ENCODE measurements at places on chromosomes 3 and 15. TPM values are rescaled to one million over a fixed set of nuclear protein-coding genes. Genes with fewer than 3 reads are reported as not detected.

DNA sequence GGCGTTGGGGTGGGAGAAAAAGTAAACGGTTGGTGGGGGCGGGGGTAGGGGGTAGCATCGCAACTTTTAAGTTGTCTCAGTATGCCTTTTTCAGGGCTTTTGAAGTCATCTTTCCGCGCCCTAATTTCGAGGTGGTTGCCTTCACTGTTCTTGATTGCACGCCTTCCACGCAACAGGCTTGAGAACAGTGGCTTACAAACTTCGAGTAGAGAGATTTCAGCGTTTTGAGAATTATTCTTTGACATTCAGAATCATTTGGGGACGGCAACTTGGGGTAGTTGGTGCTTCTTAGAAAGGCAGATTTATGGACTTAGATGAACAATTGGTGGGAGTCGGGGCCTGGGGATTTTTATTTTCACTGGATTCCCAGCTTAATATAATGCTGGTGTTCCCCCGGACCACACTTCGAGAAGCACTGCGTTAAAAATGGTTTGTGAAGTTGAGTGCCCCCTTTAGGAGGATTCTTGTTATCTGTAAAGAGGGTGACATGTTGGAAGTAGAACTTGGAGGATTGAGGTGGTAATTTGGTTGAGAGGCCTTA lies 880 bp downstream of the PPP4R2 start:
- DNase-seq, result no peak

Gene RAD51
- 0.43 TPM for total RNA-seq

Gene TNNC1
- 7,948 TPM for total RNA-seq

DNA sequence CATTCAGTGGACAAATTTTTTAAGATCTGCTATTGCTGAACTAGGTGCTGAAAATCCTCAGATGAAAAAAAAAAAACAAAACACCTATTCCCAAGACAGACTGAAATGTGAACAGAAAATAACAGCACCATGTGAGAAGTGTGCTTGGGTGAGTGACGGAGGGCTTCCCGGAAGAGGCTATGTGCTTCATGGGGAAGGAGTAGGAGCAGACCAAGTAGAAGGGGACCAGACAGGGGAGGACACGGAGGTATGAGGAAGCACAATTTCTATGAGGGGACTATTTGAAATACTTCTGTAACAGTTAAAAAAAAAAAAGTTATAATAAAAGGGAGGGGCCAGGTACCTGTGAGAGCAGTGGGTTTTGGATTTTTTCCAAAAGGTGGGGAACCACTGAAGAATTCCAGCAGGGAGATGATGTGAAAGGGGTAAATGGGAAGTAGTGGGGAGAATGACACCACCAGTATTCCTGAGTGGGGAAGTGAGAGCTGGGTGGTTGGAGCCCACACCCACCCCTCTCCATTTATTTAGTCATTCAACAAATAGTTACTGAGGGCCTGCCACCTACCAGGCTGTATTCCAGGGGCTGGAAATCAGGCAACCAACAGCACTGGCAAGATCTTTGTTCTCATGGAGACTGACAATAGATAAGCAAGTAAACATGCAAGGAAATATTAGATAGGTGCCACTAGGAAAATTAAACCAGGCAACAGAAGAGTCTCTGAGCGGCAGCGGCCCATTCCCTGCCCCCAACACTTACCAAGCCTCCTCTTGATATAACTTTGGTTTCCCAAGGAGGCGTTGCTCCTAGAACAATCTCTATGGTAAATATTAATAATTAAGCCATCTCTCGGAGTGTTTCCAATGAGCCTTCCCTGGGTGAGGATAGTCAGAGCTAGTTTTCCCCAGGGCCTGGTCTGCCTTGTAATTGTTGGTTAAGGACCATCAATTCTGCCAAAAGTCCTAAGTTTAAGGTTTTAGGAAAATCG lies 3.8 kb upstream of the USP3 start:
- no peak for DNase-seq

DNA sequence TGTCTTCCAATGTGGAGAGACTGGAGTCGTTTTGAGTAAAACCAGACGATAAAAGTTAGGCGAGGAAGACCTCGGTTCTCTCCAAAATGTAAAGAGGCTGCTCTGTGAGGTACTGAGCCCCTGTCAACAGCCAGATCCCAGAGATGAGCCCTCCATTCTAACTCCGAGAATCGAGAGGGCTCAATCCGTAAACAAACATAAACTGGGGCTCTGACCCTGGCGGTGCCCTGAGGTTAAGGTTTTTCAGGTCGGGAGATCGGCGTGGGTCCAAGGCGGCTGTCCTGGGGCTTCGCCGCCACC lies 417 bp downstream of the TBCCD1 start:
- no peak for DNase-seq

GRCh38 chr3:29283231-29284119 lies 2.6 kb downstream of the RBMS3 start:
- no peak for DNase-seq

Gene RBP2
- total RNA-seq, result not detected

DNA sequence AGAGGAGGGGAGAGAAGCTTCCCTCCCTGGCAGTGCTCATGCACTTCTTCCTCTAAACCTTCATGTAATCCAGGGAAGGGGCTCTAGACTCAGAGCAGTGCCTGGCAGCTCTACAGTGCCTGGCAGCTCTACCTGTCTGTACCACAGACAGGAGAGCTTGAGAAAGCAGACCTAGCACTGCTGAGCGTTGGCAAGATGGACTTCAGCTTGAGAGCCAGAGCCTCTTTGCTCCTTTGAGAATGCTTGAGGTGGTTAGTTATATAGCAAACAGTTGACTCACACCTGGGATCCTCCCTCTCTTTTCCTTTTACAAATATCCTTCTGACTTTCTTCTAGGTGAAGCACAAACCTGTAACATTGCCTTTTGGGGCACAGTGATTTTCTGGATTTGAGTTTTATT lies 20.9 kb downstream of the FBXO22 start:
- DNase-seq, result no peak

DNA sequence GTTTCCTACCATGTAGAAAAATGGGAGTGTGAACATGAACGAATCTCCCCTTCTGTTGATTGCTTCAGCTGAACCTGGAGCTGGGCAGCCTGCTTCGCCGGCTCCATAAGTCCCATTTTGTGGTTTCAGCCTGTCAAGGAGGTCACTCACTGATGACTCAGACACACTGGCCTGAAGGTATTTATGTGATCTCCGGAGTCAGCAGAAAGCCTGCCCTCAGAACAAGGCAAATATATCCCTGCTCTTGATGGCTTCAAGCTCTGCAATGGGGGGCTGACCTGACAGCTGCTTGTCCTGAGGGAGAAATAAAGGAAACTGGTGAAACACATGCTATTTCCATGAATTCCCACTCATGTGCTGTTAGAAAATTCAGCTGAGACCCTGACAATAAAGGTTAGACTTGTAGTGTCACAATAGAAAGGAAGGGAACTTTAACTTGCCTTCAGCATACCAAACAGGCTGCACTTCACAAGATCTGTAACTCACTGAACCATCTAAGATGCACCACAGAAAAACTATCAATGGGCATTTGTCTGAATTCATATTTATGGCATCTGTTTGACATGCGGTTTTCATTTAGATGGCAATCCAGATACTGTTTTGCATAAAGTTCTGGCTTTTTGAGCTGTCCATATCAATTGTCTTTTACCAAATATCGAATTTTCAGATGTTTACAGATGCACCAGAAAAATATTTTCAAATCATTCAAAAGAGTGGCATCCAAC lies 282.0 kb upstream of the VEPH1 start:
- no peak for DNase-seq

GRCh38 chr3:88112289-88112688 lies 37.5 kb upstream of the C3orf38 start:
- DNase-seq, result no peak

Gene OXTR
- 0.54 TPM for total RNA-seq

Gene THAP10
- total RNA-seq, result 3.9 TPM

DNA sequence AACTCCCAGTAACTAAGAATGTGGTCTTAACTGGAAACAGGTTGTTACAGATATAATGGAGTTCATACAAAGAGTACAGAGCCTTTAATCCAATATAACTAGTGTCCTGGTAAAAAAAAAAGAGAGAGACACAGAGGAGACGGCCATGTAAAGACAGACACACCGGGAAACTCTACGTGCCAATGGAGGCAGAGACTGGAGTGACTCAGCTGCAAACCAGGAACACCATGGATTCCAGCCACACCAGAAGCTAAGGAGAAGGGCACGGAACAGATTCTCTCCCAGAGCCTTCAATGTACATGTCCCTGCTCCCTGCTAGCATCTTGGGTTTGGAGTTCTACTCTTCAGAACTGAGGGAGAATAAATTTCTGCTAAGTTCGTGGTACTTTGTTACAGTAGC lies 4.5 kb downstream of the RNF168 start:
- DNase-seq, result no peak

- no peak for DNase-seq
Measured at GRCh38 chr3:128449111-128449638, 17.5 kb downstream of the DNAJB8 start.

Gene TM4SF1
- total RNA-seq, result 110 TPM

Gene CDC25A
- total RNA-seq, result 0.83 TPM

- no peak for DNase-seq
Measured at GRCh38 chr3:133882986-133883586, 12.6 kb downstream of the RAB6B start.

- no peak for DNase-seq
Measured at GRCh38 chr15:67193223-67193990, 61.1 kb downstream of the AAGAB start.

- no peak for DNase-seq
Measured at GRCh38 chr15:41834096-41834495, 4.6 kb upstream of the PLA2G4B start.

Gene IL17RB
- total RNA-seq, result 1.9 TPM

- no peak for DNase-seq
Measured at GRCh38 chr3:159832024-159832423, 156.6 kb upstream of the IL12A start.

GRCh38 chr15:99716540-99717095 lies 16.6 kb downstream of the LYSMD4 start:
- no peak for DNase-seq

Gene NEO1
- total RNA-seq, result 11.1 TPM

- DNase-seq, result no peak
Measured at GRCh38 chr3:171132873-171133272, 106.4 kb upstream of the SLC2A2 start.

DNA sequence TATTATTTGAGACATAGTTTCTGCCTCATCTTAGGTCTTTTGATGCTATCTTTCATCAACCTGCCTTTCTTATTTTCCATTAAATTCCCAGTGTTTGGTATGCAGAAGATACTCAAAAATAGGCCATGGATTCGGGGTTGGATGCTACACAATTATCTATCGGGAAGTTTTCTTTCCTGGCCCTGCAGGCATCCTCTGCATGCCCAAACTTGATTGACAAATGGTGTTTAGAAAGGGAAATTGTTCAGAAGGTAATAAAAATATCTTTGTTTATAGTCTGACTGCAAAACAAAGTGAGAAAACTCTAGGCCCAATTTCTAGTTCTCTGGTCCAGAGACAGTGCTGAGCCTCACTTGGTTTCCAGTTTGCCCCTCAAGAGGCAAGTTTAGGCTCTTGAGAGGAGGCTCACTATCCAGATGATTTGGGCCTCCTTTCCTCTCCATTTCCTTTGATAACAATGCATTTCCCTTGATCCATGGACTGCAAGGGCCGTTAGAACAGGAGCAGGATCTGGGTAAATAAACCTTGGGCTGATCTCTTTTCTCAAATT lies 157.1 kb upstream of the DPH6 start:
- no peak for DNase-seq

DNA sequence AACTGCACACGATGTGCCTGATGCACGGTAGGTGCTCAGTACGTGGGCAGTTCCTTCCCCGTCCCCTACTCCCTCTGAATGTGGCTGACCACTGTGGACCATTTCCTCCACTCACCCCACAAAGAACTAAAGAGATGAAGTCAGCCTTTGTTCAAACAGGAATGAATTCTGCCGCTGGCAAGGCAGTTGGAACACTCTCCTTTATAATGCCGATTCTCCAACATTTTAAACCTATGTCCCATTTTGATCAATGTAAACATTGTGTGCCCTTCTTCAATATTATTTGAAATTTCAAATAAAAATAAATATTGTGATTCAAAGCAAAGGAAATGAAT lies 57.5 kb upstream of the MEF2A start:
- no peak for DNase-seq

DNA sequence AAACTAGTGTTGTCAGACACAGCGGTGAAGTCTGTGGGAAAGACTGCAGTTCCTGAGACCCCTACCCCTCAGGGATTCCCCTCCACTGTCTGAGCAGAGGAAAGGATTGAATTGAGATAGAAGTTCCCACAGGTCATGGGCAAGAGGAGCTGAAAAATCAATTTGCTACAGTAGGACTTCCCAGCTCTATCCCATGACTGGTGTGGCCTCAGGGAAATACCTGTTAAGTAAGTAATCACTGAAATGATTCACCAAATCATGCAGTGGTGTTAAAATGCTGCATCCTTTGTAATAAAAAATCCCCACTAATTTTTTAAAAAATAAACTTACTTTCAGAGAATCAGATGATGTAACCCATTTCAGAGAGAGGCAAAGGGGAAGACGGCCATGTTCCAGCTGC lies 45.0 kb upstream of the SPRED1 start:
- DNase-seq, result no peak

Gene GHSR
- total RNA-seq, result not detected

- no peak for DNase-seq
Measured at GRCh38 chr15:40915679-40916078, 13.5 kb upstream of the DLL4 start.

- DNase-seq, result no peak
Measured at GRCh38 chr3:168996622-168997021, 666.9 kb downstream of the MECOM start.

DNA sequence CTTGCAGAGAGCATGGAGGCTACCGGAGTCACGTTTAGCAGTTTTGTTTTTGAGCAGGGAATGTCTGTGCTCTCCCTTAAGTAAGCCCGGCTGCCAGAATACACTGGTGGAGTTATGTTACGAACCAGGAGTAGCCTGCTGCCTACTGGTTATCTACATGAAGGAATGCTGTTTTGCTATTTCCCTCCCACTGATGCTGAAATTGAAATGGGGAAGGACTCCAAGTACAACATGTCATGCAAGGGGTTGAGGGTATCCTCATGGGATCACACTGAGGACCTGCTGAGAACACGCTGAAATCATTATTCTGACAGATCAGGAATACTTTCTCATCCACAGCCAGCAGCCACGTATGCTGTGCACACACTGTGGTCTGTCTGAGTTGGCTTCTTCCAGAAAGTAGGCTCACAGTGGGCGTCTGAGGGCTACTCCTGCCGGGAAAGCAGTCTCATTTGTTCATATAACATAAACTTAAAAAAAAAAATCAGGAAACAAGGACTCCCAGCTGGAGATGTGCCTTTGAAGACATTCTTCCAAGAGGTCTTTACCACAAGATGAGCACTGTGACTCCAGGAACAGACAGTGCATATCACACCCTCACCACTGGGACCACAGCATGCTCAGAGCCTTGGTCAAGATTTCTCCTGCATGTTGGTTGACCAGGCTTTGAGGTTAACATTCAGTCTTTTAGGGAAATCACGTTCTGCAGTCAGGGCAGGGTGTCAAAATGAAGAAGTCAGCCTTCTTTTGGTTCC lies 300.4 kb upstream of the RASGRP1 start:
- DNase-seq, result peak; percentile 59

All from Right ventricle myocardium superior (tissue), 1 donor.